AG10803 (cell line): ENCODE measurements at places on chromosomes 6 and 20.
A peak's percentile ranks its signal among the peaks of the same experiment; 100 is the strongest.

GRCh38 chr6:159416891-159417560 lies 247.8 kb downstream of the FNDC1 start:
- DNase-seq = no peak

DNA sequence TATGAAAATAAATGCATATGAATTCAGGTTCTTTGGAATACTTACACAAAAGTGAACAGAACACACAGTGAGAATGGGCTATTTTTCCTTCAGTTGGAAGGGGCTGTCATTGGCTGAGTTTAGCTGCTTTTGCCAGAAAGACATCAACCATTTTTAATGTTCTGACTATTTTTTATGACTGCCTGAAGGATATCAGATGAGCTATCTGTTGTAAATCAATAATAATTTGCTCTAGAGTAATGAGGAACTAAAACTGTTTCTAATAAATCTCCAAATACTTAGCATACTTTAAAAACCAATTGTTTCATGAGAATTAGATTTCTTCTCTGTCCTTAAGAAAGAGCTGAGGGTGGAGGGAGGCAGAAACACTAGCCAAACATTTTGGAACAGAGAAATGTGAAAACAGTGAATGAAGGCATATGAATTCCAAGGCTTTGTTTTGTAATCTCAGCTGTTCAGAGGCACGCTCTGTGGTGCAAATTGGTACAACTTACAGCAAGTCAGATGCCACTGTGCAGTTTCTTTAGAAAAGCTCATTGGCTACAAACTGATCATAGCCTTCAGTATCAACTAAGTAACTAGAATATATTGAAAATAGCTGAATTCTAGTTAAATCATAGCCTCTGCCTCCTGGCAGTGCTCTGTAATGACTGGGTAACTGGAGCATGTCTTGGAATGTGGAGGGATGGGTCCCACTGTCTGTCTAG lies 228.9 kb upstream of the JAG1 start:
- peak; percentile 96 for DNase-seq

GRCh38 chr6:166494757-166495486 lies 91.6 kb downstream of the RAMACL start:
- DNase-seq = no peak

DNA sequence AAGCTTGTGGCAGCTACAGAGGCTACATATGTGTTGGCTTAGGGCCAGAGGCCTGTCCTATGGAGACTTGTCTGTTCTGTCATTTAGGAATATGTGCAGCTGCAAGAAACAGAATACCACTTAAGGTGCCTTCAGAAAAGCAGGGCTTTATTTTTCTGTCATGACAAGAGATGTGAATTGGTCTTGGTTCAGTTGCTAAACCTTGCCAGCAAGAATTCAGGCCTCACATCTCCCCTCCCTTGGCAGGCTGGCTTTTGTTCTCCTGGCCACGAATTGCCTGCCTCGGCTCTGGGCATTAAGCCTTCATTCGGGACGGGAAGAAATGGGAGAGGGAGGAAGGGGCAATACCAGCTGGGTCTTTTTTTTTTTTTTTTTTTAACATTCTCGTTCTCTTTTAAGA lies 82.4 kb upstream of the TGM3 start:
- no peak for DNase-seq

DNA sequence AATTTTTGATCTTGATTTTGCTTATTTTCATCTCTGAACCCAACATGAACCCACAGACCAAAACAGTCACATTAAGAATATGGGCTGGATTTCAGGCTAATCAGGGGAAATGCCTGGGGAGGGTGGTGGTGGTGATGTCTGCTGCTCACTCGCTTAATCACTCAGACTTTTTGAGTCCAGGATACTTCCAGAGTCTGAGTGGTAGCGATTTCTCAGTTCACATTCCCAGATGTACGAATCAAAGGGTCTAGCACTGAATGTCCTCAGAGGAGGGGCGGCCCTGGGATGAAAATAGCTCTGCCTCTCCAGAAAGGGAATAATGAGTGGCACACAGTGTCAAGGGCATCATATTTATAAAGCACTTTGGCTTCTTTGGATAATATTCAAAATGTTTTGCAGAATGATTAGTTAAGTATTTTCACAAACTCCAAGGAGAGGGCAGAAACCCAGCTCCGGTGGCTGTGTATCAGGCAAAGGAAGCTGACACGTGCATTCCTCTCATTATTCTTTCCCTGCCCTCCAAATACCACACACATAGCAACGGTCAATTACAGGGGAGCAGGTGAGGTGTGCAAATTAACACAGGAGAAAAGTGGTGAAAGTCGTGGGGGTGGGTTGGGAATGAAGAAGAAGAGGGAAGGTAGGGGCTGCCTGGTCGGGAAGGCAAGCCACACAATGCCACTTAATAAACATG lies 345.2 kb upstream of the RSPO3 start:
- peak; percentile 16 for DNase-seq

- no peak for DNase-seq
Measured at GRCh38 chr6:45949256-45949655, 66.4 kb downstream of the CLIC5 start.

DNA sequence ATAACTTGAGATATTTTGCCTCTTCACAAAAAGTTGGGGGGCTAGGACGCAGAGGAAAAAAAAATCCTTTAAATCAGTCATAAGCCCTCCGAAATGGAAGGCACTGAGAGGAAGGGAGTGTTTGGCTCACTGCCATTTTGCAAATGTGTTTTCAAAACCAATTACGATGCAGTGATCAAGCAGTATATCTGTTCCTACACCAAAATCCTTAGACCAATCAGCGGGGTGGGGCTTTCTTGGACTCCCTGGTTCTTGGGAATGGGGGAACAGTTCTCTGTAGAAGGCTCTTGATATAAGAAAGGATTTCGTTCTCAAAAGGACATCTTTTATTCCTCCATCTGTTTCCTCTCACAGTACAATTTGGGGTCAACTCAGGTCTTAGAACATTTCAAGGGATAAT lies 478.6 kb upstream of the JARID2 start:
- DNase-seq = no peak

DNA sequence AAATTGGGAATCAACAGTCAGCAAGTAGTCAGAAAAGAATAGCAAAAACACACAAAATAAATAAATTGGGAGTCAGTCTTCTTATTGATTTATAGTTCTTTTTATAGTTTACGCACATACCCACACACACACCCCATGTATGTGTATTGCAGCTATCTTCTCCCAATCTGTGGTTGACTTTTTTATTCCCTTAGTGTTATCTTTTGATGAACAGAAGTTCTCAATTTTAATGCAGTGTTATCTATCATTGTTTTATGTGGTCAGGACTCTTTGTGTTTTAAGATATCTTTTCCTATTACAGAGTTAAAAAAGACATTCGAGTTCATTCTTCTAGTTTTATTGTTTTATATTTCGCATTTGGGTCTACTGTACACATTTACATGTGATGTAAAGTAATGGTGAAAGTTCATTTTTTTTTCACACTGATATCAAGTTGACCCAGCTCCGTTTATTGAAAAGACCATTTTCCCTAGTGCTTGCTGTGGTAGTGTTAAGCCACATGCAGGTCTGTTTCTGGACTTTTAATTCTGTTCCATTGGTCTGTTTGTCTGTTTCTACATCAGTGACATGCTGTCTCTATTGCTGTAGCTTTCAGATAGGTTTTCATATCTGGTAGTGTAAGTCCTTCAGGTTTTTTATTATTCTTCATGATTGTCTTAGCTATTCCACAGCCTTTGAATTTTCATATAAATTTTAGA lies 78.4 kb downstream of the ZFAND3 start:
- DNase-seq = no peak

DNA sequence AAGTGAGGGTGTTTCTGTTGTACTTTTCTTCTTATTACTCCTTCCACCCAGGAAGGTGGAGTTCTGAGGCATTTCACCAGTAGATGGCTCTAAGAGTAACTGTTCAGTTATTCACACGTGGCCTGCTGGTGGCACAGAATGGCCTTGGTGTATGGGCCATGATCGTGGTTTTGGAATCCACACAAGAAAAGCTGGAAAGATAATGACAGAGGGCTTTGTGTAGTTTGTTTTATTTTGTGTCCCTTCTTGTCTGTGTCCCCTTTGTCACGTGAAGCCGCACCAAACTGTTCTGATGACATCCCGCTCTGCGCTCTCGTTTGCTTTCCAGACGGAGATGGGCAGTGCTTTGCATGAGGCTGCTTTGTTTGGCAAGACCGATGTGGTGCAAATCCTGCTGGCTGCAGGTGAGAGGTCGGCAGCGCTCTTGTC lies 93.4 kb downstream of the ANKS1A start:
- peak; percentile 35 for DNase-seq

- DNase-seq = no peak
Measured at GRCh38 chr6:35208419-35208818, 5.3 kb upstream of the SCUBE3 start.

- DNase-seq = peak; percentile 66
Measured at GRCh38 chr20:1122388-1123315, 4.2 kb downstream of the PSMF1 start.

DNA sequence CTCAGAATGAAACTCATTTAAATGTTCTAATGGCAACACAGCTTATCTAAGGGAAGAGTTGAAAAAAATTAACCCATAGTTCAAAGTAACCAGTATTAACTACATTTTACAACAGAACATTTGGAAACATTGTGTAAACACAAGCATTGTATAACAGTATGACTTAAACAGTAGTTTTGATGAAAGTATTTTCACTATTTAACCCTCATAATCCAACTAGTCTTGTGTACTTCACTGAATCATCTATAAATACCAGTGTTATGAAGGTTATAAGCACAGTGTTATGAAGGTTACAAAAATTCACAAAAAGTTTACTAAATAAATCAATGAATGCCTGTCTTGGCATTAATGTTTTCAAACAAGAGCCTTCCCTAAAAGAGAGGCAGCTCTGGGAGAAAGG lies 66.5 kb downstream of the REV3L start:
- peak; percentile 6 for DNase-seq

GRCh38 chr6:121055572-121056163 lies 278.6 kb downstream of the TBC1D32 start:
- DNase-seq = peak; percentile 50

DNA sequence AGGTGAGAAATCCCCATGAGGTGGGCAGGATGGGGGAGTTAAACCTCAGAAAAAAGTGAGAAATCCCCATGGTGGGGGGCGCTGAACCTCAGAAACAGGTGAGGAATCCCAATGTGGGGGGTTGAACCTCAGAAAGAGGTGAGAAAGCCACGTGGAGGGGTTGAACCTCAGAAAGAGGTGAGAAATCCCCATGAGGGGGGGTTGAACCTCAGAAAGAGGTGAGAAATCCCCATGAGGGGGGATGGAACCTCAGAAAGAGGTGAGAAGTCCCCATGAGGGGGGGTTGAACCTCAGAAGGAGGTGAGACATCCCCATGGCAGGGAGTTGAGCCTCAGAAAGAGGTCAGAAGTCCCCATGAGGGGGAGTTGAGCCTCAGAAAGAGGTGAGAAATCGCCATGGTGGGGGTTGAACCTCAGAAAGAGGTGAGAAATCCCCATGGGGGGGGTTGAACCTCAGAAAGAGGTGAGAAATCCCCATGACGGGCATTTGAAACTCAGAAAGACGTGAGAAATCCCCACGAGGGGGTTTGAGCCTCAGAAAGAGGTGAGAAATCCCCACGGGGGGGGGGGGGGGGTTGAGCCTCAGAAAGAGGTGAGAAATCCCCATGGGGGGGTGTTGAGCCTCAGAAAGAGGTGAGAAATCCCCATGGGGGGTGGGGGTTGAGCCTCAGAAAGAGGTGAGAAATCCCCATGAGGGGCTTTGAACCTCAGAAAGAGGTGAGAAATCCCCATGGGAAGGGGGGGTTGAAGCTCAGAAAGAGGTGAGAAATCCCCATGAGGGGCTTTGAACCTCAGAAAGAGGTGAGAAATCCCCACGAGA lies 14.3 kb upstream of the GOPC start:
- DNase-seq = no peak

DNA sequence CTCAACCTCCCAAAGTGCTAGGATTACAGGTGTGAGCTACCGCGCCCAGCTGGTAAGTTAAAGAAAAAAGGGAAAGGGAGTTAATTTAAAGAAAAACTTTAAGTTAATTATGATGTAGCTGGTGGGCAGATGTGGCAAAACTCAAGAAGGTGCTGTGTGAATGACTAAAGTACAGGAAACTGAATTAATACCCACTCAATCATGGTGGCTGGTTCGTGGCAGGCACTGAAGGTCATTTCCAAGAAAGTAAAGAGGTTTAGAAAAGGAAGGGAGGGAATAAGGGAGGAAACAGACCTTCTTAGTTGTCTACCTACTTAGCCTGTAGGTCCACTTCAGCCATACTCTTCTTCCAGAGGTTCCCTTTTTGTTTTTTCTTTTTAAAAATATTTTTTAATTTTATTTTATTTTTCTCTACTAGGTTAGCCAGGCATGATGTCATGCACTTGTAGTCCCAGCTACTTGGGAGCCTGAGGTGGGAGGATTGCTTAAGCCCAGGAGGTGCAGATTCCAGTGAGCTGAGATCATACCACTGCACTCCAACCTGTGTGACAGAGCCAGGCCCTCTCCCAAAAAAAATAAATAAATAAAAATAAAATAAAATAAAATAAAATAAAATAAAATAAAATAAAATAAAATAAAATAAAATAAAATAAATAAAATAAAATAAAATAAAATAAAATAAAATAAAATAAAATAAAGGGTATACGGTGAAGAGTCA lies 11.9 kb upstream of the TGM3 start:
- DNase-seq = no peak

GRCh38 chr20:49825521-49826033 lies 12.9 kb downstream of the SLC9A8 start:
- DNase-seq = no peak

DNA sequence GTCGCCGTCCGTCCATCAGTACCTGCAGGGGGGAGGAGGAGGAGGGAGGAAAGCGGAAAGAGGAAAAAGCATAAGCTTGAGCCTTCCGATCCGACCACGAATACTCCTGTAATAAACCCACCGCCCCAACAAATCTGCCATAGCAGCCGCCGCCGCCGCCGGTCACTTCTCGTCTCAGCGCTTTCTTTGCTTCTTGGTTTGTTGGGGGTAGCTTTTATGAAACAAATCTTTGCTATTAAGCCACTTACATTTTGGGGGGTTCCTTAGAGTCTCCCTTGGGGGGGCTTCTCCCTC lies 277 bp downstream of the ADGRB3 start:
- DNase-seq = no peak

- no peak for DNase-seq
Measured at GRCh38 chr20:13783528-13783927, 1.2 kb downstream of the ESF1 start.

DNA sequence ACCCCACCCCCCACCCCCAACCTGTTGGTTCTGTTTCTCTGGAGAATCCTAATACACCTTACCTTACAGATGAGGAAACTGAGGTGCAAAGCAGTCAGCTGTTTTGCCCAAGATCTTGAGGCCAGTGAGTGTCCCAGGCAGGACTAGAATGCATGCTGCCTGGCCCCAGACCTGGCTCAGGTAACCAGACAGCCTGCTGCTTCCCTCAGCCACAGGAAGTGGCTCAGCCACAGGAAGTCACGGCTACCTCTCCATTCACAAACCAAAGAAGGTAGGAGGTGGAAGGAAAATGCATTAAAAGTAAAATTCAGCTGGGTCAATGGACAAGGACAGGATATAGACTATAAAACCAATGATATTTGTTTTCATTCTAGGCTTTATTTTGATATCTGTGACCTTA lies 517.6 kb downstream of the CD83 start:
- DNase-seq = no peak

DNA sequence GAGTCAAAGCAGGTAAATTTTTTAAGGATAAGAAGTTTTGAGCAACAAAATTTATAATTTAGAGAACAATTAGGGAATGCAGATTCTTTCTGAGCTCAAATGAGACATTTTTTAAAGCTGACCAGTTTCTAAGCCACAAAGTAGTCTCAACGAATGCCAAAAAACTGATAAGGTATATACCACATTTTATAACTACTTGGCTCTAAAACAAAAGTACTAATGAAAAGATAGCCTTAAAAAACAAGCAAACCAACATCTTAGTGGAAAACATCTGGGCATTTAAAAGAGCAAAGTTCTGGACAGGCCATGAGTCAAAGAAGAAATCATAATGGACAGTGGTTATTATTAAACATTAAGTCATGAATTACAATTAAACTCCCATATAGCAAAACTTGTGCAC lies 23.2 kb upstream of the RNF146 start:
- no peak for DNase-seq
